ENCODE measurements at places on chromosomes 7 and 10. TPM values are rescaled to one million over a fixed set of nuclear protein-coding genes. Genes with fewer than 3 reads are reported as not detected.

Gene FANK1
- total RNA-seq = 2.0 TPM

Gene DENND2A
- total RNA-seq = 34.4 TPM

GRCh38 chr10:76033457-76034196, 602.2 kb downstream of the LRMDA start:
- no peak for DNase-seq

GRCh38 chr7:20562461-20562860, 53.0 kb upstream of the ABCB5 start:
- DNase-seq = no peak

DNA sequence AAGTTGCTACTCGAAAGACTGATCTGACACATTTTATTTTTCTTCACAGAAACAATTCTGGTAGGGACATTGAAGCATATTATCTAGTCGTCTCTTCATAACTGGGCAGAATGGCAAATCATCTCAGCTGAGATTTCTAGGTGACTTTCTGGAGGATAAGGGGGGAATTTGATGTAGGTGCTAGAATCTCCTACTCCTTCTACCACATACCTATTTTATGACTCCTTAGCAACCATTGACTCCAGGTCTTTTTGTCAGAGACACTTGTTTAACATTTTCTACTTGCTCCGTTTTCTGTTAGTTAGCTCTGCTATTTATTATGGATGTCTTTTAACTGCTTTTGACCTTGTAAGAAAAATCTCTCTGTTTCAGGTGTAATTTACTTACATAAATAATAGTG, 380.9 kb upstream of the SEMA3C start:
- no peak for DNase-seq

Gene PAX4
- not detected for total RNA-seq

- no peak for DNase-seq
Measured at GRCh38 chr10:681670-682318, 7.7 kb downstream of the DIP2C start.

DNA sequence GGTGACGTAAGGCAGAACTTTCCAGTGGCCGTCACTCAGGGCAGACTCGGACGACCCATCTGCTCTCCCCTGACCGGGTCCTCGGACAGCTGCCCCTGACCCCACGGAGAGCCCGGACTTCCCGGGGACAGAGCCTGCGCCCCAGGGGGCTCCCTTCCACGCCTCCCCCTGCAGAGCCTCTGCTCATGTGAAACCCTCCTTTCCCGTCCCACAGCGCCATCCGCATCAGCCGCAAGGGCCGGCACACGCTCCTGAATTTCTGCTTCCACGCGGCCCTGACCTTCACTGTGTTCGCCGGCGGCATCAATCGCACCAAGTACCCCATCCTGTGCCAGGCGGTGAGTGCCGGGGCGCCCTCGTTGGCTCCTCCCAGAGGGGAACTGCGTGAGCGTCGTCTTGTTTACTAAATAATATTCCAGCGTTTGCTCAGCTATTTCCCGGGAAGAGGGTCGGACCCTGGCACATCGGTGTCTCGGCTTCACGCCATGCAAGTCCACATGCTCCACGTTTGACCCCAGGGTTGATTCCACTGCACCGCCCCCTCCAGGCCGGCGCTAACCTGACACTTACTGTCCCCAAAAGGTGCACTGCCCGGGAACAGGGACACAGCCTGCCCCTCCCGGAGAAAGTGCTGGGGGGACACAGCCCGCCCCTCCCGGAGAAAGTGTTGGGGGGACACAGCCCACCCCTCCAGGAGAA, 10.9 kb downstream of the ADGRA1 start:
- DNase-seq = no peak

DNA sequence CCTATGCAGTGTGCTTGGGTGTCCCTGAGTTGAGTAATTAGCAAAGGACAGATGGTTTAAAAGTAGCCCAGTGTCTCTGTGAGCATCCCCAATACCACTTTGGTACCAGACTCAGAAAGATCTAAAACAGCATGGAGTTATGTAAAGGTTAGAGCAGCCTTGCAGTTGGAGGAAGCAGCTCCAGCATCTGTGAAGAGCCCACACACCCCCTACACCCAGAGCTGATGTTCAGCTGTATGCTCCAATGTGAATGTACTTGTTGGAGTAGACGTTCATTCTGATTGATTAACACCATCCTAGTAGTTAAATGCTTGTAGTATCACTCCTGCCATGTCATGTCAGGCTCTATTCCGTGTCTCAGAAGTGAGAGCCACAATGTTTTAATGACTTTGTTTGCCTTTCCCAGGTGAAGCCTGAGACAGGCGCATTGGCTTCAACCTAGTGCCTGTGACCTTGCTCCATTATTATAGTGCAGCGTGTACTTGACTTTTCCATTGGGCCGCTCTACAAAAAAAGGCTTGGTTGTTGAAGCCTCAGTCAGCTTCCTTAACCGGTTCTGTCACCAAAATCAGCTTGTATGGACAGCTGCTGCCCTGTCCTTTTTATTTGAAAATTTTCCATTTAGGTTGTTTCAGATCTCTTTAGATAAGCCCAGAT, 154.2 kb downstream of the LCOR start:
- DNase-seq = no peak

Gene COL17A1
- 9.8 TPM for total RNA-seq

- no peak for DNase-seq
Measured at GRCh38 chr10:90859321-90859751, 1.5 kb upstream of the HTR7 start.

DNA sequence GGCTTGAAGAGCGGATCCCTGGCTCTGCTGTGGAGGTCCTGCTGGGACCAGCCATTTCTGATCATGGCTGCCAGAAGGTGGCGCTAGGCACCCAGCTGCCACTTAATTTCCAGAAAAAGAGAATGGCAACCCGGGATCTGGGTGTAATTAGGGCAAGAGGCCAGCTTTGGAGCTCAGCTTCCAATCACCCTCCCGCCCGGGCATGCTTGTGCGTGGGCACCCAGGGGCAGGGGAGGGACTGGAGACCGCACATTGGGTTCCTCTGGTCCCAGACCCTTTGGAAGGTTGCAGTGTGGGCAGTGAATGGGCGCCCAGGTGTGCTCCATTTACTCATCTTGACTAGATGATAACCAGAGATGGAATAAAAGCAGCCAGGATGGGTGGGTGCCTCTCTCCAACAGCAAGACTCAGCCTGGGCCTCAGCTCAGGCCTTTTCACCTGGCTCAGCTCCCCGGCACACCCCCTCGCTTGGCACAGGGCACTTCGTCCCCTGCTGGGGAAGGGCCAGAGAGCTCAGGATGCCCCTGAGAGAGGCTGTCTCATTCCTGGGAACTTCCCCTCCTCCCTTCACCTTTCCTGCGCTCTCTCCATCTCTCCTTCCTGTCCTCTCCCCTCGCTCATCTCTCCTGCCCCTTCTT, 14.7 kb downstream of the FAM241B start:
- DNase-seq = no peak

GRCh38 chr7:22378199-22378980, 21.4 kb upstream of the RAPGEF5 start:
- no peak for DNase-seq

DNA sequence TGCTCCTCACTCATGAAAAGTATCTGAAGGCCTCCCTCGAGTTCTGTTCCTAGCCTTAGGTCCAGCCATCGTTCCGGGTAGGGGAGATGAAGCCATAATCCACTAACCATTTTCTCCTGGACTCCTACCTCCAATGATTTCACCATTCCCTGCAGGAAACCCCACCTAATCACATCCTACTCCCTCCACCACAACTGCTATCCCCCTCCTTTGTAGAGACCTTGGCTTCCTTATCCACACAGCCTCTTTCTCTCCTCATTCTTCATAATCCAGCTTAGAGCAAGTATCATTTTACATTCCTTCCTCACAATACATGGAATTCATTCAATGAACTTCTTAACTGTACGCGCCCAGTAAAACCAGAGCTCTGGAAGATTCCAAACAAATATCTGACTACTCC, 18.7 kb downstream of the HNRNPF start:
- no peak for DNase-seq

- DNase-seq = no peak
Measured at GRCh38 chr7:55420530-55420929, 55.4 kb downstream of the LANCL2 start.

Gene DNAJC9
- 27.8 TPM for total RNA-seq

DNA sequence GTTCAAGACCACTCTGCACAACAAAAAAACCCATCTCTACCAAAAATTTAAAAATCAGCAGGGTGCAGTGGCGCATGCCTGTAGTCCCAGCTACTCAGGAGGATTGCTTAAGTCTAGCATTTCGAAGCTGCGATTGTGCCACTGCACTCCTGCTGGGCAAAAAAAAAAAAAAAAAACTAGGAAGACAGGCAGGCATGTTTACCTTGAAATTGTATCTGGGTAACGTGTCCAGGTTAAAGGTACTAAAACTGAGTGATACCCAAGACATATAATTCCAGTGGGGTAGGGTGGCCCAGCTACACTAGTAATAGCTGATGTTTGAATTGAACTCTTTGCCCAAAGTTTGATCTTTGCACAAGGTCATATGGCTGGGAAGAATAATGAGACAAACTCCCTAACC, 16.2 kb downstream of the GHITM start:
- DNase-seq = no peak

DNA sequence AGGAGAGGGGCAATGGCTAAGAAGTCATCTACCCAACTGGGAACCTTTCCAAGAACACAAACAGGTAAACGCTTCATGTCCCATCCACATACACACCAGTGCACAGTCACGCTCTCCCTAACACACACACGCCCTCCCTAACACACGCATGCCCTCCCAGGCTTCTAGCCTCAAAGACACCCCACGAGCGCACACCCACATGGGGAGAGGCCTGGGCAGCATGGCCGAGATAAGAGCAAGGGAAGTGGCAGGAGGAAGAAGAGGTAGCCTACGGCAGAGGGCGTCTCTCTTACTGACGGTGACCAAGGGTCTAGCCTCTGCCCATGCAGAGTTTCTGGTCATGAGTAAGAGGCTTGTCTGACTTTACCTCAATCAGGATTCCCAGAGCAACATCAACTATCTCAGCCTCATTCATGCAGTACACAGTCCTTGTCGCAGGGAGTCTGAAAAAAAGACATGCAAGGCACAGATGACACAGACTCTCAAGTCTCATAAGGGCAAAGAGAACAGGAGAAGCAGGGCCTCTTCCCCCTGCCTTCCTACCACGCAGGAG, 3.1 kb downstream of the CYREN start:
- DNase-seq = no peak

DNA sequence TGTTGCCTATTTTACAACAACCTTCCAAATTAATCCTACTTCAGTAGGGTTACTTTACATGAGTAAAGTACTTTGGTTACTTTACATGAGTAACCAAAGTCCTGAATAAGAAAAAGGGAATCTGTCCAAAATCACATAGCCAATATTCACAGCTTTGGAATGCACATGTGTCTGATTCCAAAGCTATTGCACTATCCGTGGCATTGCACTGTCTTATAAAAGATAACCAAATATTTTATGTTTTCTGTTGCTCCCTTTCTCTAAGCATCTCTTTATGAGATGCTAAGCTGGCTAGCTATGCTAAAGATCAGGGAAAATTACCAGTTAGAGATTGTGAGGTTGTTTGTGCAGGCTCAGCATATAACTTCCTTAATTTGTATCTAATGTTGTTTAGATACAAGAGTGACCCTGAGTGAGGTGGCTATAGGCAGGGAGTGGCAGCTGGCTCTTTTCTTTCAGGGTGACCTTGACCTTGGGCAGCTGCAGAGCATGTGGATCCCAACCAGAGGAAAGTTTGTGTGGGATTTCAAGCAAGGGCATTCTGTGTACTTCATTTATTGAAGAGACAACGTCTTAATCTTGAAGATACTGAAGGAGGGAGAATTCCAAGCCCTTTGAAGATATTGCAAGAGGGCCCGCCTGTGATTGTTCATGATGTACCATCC, 366.1 kb upstream of the ANKRD30A start:
- no peak for DNase-seq

DNA sequence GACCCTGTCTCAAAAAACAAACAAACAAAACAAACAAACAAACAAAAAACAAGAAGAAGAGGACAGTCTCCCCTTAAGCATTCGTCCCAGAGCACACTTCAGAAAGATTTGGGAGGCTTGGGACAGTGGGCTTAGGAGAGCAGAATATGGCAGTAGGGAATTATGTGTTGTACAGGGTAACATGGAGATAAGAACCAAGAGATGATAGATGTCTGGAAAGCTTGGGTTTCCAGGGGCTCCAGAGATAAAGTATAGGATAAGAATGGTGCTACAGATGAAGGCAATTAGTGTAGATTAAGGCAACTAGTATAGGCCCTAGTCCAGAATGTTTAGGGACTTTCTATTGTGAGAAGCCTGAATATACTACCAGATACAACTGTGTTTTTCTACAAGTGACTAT, 934.9 kb upstream of the AUTS2 start:
- no peak for DNase-seq

GRCh38 chr10:117927871-117928270, 118.9 kb downstream of the RAB11FIP2 start:
- DNase-seq = no peak

GRCh38 chr7:44388089-44388970, 62.9 kb upstream of the CAMK2B start:
- no peak for DNase-seq

GRCh38 chr7:2353113-2353935, 1.3 kb upstream of the EIF3B start:
- no peak for DNase-seq

DNA sequence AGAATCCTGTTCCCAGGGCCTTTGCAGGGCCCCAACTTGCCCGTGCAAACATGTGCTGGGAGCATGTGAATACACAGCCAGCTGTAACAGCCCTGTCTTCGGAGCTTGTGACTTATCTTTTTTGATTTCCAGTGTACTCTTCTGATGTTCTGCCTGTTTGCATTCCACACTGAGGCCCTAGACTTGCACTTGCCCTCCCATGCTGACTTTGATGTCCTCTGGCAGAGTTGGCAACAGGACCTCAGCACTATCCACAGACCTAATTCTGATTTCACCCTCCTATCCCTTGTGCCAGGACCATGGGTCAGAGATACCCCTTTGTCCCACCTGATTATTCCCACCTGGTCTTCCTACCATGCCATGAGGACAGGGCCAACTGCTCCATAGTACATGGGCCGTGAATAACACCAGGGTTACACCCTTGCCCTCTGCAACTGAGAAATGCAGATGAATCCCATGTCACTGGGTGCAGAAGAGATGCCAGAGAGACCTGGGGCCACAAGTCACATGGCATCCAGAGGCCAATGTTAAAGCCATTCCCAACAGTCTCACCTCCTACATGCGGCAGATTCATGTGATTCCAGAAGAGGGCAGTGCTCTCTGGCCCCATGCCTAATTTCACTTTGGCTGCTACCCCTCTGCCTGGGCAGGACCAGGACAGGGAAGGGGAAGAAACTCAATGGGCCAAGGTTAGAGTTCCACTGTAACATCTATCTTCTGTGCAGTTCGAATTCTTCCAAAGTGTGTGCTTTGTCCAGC, 43.0 kb downstream of the SCRN1 start:
- DNase-seq = no peak

Gene C10orf62
- total RNA-seq = not detected

Gene PLAC9
- total RNA-seq = 64.9 TPM

Gene PPP1R17
- total RNA-seq = not detected

Gene TDRD1
- total RNA-seq = 0.53 TPM

DNA sequence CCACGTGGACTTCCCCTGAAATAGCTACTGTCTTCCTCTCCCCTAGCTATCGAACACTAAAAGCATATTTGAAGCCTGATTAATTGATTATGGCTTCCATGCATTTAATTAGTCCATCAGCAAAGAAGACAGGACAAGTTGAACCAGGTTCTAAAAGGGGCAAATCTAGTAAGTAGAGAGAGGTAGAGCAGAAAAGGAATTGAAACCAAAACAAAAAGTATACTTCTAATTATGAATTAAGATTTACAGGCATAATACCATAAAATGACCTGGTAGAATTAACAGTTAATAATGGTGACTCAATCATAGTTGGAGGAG, 393 bp upstream of the DNAJC1 start:
- DNase-seq = no peak
